Heart left ventricle (tissue), 16 donors: ENCODE measurements at places on chromosomes 6 and 20. TPM values are rescaled to one million over a fixed set of nuclear protein-coding genes. Genes with fewer than 3 reads are reported as not detected.
A peak's percentile ranks its signal among the peaks of the same experiment; 100 is the strongest.

DNA sequence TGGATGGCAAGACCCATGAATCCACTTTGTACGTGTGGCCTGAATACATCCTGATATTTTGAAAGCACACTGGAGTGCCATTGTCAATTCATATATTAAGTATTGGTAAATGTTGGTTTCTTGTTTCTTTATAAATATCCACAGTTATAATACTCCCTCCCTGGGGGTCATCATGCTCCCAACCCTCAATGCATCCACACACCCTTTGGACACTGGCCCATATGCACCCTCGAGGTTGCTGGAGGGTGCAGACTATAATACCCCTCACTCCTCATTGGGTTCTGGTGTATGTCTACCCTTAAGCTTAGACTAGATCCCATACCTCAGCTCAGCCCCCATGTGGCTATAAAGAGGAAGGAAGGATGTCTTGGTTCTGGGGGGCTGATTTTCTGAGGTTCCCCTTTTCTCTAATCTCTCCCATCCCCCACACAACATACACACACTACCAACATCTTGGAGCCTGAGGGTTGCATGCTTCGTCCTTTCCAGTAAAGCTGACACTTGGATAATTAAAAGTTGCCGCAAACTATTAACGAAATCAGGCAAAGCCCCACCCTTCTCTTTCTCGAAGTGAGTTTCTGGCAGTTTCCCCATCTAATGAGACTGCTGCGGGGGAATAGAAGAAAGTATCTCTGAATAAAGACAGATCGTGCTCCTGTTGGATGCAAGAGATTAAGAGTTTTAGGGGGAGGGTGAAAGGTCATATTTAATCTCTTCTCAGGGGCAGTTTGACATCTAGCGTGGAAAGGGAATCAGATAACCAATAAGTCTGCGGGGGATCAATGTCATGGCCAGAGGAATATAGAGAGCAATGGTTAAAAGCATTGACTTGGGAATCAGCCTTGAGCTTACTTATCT lies 7.4 kb downstream of the PIM1 start:
- DNase-seq: no peak

WFDC5 gene
- not detected for total RNA-seq

- DNase-seq: no peak
These were observed 6.2 kb downstream of the CDH22 start for GRCh38 chr20:46302106-46302505.

LRRC73 gene
- 2.1 TPM for total RNA-seq

- no peak for DNase-seq
These were observed 8.5 kb downstream of the QRSL1 start for GRCh38 chr6:106637717-106638341.

- DNase-seq: no peak
These were observed 81.9 kb upstream of the CCN6 start for GRCh38 chr6:111971866-111972532.

DNA sequence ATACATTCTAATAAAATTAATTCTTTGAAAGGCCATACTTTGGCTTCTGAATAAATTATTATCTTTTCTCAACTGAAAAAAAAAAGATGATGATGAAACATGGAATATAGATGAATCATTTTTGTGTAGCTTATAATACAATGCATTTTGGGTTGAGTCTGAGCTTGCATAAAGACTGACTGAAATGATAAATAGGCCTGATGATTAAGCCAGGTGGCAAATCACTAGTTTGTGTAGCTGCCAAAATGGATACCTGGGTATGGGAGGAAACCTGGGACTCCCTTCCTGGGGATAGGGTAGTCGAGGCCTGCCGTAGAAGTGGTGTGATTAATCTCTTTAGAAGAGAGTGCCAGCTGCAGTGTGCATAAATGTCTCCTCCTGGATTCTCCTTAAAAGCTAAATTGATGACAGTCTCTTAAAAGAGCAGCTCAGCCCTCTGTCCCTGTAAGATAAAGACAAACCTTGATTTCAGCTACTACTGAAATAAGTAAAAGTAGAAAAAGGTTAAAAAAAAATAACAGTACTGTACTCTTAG lies 275.1 kb downstream of the GRIK2 start:
- no peak for DNase-seq

DNA sequence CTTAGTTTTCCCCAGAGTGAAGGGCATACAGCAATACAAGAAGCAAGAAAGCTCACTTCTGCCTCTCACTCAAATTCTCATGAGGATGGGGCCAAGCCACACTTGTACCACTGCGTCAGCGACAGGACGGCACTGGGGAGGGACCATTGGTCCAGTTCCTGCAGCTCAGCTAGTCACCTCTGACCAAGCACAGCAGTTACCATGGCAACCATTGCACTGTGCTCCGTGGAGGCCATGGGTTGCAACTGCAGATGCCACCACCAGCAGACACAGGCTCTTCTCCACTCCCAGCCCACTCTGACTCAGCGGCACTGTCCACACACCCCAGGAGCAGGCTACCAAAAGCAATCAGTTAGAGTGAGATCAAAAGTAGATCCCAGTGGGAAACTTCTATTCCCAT lies 441.1 kb upstream of the ARID1B start:
- no peak for DNase-seq

DNA sequence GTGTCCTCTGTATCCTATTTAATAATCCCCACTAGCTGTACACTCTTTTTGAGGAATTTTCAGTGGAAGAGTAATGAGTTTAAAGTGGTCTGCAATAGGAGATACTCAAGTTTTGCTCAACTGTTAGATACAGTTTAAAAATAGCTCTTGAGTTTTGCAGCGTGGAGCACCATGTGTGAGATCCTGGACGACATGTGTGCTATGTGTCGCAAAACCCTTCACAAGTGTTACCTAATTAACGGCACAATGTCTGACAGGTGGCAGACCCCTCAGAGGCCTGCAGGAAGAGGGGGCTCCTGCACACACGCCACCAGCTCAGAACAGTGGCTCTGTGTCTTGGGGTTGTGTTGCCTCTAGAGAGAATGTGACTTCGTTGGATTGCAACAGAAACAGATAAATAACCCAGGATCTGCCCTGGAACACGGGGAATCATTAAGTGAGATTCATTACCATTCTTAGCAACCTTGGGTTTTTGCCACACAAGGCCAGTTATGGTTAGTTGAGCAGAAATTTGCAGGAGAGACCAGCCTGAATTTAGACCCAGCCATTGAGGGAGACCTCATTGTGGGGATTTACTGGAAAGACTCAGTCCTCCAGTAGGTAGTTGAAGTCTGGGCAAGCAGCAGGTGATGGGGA lies 73.8 kb downstream of the SASH1 start:
- no peak for DNase-seq

MTRF1L gene
- total RNA-seq: 21.6 TPM

GRCh38 chr6:41405941-41406727 lies 70.7 kb downstream of the NCR2 start:
- no peak for DNase-seq

GRCh38 chr6:6736791-6737654 lies 148.5 kb downstream of the LY86 start:
- peak; percentile 91 for DNase-seq

- DNase-seq: no peak
These were observed 80.2 kb upstream of the RNF217 start for GRCh38 chr6:124881898-124882578.

DNA sequence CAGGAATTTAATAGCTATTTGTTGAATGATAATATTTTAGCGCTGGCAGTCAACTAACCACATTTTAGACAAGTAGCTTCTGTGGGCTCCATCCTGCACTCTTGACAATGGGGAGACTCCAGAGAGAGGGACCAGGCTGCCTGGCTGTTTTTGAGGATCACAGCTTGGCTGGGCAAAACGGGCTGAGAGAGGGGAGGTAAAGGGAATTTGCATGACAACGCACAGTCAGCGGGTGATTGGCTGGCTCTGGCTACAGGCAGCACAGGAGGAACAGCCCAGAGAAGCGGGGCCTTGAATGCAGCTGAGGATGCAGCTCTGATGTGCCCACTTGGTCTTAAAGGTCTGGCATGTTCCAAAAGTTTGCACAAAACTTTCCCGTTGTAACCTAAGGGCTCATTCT lies 41.2 kb downstream of the LRFN2 start:
- DNase-seq: no peak

SIRPB2 gene
- total RNA-seq: 1.7 TPM

GINS1 gene
- total RNA-seq: 3.1 TPM

BPI gene
- not detected for total RNA-seq

- no peak for DNase-seq
These were observed 49.6 kb downstream of the SLC13A3 start for GRCh38 chr20:46601603-46602122.

SLC16A10 gene
- 6.5 TPM for total RNA-seq

- no peak for DNase-seq
These were observed 326.7 kb upstream of the MAN1A1 start for GRCh38 chr6:119676230-119676629.

GRCh38 chr6:134517868-134518267 lies 200.0 kb upstream of the SGK1 start:
- no peak for DNase-seq

- DNase-seq: no peak
These were observed 171.5 kb downstream of the CDKAL1 start for GRCh38 chr6:20705741-20706140.

DNA sequence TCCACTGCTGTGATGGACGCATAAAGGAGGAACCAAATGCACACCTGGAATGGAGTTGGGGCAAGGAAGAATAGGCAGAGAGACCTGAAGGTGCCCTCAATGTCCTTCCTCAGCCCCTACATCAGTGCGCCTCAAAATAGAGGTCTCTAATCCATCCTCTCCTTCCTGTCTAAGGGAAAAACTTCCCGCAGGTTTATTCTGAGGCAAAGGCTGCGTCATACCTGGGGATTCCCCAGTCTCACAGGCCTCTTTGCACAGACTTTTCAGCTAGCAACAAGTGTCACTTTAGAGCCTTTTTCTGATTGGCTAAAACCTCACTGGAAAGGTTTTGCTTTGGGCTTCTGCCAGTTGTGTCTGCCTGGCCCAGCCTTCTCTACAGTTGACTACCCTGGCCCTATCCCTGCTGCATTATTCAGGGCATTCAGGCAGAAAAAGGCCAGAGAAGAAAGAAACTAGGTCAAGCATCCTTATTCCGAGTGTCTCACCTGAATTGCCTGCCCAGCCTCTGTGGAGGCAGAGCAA lies 1.8 kb upstream of the HLA-DQB1 start:
- peak; percentile 34 for DNase-seq

DNA sequence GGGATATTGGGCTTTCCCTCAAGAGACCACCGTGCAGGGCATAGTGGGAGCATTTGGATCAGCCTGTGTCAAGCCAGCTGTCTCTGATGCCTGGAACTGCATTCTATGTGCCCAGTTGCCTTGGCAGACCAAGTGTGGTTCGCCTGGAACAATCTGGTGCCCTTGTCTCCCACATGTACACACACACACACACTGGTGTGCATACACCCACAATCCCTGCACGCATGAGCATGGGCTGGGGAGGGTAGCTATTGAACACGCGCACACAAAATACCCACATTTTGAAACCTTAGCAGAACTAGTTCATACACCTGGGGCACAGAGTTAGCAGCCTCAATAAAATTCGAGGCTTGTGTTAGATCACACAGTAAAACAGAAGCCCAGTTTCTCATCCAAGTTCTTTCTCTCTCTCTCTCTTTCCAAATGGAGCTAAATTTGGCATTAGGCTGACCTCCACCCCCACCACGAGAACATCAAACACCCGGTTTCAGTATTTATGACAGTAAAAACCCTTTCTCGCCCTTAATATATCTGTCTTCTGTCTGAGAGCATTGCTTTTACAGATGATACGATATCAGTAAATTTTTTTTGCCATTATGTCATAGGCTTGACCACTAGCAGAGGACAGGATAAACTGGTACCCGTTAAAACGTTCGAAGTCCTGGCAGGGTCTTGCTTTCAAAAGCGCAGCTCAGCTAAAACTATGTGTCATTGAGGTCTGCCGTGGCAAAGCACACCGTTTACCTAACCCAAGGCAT lies 18.2 kb upstream of the NFATC2 start:
- no peak for DNase-seq

C4B gene
- 40.9 TPM for total RNA-seq

WFDC12 gene
- not detected for total RNA-seq

GRCh38 chr6:19664878-19665612 lies 172.1 kb upstream of the ID4 start:
- DNase-seq: no peak

GRCh38 chr6:170085475-170086401 lies 205.1 kb downstream of the DLL1 start:
- no peak for DNase-seq

GLP1R gene
- 3.5 TPM for total RNA-seq
